NCI-H187 (cell line): ENCODE measurements at places on chromosomes 7 and 10.

GRCh38 chr10:105681051-105681450 is 1040.0 kb downstream of the SORCS3 start:
- no peak for DNase-seq

GRCh38 chr10:31396376-31396775 is 77.4 kb downstream of the ZEB1 start:
- no peak for DNase-seq

- no peak for DNase-seq
Measured at GRCh38 chr10:121460733-121461132, 137.5 kb downstream of the FGFR2 start.

DNA sequence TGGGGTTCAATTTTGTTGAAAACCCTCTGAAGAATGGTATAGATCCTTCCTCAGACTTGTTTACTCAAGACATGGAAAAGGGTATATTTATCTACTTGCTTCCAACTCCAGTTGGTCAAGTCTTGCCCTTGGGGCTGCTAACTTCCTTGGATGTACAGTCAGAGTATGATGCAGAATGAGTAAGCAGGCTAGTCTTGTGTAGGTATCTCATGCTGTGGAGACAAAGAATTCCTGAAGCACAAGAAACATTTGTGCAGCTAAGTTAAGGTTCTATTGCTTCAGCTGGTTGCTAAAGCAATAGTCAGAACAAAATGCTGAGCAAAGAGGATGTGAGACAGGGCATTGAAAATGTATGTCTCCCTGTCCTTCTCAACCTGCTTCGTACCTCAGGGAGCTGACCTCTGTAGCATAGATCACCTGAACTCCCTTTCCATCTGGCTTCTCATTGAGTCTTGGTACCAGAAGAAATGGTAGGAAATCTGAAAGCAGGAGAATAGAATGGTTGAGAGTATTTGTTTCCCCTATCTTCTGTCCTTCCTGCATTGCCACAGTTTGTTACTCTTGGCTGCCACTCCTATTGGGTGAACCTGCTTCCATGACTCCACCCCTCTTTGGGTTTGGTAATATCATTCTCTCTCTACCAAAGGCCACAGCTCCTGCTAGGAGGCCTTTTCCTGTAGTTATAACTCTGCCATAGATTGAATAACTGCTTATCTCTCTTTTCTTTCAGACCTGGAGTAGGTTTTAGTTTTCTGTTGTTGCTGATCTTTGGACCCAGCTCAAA is 346.0 kb downstream of the PHF14 start:
- DNase-seq = no peak
